Foreskin fibroblast (primary cell): ENCODE measurements at places on chromosomes 12 and 14.

DNA sequence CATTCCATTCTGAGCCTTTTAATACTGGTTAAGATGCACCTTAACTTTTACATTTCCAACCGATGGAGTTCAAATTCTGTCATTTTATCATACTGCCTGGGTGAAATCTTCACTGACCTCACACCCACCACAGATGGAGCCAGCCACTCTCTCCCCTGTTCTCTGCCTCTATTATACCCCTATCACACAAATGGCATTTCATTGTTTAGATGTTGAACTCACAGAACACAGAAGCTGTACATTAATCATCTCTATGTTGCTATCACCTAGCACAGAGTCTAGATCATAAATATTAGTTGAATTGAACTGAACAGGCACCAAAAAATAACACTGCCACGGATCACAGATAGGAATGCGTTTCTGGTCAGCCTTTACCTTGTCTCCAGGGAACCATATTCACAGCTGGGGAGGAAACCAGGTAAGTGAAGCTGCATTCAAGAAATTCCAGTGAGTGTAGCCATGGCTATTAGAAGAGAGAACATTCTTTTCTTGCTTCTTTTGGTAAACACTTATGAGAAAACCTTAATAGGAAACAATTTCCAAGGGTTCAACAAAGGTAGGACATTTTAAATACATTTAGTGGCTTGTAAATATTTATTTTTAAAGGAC, 194.9 kb upstream of the RMST start:
- no peak for DNase-seq

GRCh38 chr12:132907216-132907615, 19.8 kb upstream of the CHFR start:
- DNase-seq: peak; percentile 55

DNA sequence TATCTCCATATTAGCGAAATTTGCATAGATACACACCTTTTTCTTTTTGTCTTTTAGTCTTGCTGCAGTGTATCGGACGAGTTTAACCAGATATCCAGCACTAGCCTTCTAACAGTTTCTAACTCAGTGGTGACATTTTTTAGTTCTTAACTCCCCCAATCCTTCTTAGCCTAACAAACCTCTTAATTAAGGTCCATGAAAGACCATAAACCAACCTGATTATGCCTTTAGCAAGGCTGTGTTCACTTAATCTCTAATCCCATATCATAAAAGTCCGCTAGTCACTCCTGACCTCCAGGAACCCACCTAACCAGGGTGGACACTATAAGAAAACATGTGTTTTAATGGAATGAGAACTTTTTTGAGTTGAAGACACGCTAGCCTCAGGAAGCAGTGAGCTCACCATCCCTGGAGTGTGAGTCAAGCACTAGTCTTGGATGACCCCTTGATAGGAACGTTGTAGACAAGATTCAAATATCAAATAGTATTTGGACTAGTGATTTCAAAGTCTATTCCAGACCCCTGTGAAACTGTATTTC, 9.5 kb downstream of the CDKN1B start:
- DNase-seq: peak; percentile 86

GRCh38 chr14:96038920-96039632, at the start of gene C14orf132:
C14orf132 (plus strand) TSS chr14:96039362; CDS start chr14:96039501, 139 bp downstream.
- DNase-seq: peak; percentile 58

DNA sequence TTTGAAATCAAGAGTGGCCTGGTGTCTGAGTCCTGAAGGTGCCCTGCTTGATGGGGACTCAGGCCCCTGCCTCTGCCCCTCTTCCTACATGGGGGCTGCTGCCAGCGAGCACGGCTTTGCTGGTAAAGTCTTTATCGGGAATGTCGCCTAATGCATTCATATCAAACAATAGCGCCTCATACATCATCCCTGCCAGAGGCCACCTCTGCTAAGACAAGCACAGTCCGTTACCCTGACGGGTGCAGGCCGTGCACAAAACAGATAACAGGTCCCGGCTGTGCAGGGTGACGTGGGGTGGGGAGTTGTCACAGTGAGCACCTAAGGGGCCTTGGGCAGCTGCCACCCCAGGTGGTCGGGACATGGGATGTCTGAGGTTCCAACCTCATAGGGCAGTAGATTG, 68.4 kb upstream of the FAM222A start:
- no peak for DNase-seq

GRCh38 chr14:93982230-93983007, 6.0 kb upstream of the ASB2 start:
- no peak for DNase-seq

DNA sequence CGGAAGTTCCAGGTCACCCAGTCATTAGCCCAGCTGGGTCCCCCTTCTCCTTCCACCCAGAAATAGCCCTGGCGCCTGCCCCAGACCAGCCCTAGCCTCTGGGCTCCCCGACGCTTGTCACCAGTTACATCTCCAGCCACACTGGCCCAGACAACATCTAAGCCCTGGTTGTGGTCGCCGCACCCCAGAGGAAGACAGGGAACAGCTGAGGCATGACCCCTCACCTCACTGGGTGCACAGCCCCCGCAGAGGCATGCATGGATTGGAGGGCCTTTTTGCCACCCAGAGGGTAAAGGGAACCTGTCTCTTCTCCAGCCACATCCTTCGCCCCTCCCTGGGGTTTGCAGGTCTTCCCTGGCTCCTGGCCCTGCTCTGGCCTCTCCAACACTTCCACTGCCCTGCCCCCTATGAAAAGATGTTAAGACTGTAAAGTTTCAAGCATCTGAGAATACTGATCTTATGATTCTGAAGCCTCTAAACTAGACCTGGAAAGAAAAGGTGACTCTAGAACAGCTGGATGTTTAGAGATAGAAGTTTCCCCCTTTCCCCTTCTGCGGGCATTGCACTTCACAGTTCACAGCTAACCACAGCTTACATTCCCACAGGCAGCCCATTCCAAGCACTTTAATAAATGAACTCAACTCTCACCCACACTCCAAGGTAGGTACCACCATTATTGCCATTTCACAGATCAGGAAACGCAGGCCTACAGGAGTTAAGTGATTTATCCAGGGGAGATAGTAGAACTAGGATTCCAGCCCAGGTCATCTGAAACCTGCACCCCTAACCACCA, 14.7 kb downstream of the TMEM119 start:
- DNase-seq: no peak

GRCh38 chr14:86203843-86204242, 673.9 kb downstream of the FLRT2 start:
- DNase-seq: no peak
